ENCODE measurements at places on chromosomes 12 and 14. TPM values are rescaled to one million over a fixed set of nuclear protein-coding genes. Genes with fewer than 3 reads are reported as not detected.

DNA sequence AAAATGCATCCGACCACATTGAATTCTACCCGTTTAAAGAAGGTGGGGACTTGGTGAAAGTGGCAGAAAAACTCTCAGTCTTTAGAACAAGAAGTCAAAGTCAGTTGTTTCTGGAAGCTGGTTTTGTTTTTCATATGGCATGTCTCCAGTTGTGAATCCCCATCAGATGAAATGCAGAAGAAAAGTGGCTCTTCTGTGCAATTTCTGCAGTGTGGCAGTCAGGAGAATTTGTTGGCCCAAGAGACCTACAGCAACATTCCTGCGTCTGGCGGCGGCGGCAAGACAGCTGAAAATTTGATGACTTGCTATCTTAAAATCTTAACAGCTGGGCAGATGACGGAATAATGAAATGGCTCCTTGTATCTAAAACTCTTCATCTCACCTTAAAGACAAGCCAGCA is 201.5 kb downstream of the FOXN3 start:
- no peak for DNase-seq

- DNase-seq = no peak
Measured at GRCh38 chr12:6691473-6691872, 2.3 kb upstream of the ZNF384 start.

DNA sequence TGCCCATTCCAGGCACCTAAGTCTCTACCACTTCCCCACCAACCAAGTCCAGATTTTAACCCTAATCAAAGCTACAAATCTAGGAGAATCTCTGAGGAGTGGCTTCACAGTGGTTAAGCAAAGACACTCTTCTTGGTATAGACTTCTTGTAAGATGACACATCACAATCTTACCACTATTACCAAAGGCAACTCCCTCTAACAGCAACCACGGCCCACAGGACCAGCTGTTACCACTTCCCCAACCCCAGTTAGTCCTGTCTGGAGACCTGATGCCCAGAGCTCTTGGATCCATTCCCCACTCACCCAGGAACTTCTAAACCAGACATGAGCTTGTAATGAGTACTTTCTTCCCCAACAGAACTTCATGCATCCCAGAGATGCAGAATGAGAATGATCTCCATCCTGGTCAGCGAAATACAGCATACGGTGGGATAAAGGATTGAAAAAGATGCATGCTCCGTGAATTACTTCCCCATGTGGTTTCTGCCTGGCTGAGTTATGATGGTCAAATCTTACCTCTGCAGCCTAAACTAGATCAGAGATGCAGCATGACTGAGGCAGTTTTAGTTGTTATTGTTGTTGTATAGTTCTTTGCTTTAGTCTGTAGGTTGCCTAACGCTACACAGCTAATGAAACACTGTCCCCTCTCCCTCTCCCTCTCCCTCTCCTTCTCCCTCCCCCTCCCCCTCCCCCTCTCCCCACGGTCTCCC is 87.7 kb upstream of the FOXN3 start:
- DNase-seq = no peak

GRCh38 chr14:94321421-94322271 is 1.5 kb downstream of the SERPINA6 start:
- no peak for DNase-seq

DNA sequence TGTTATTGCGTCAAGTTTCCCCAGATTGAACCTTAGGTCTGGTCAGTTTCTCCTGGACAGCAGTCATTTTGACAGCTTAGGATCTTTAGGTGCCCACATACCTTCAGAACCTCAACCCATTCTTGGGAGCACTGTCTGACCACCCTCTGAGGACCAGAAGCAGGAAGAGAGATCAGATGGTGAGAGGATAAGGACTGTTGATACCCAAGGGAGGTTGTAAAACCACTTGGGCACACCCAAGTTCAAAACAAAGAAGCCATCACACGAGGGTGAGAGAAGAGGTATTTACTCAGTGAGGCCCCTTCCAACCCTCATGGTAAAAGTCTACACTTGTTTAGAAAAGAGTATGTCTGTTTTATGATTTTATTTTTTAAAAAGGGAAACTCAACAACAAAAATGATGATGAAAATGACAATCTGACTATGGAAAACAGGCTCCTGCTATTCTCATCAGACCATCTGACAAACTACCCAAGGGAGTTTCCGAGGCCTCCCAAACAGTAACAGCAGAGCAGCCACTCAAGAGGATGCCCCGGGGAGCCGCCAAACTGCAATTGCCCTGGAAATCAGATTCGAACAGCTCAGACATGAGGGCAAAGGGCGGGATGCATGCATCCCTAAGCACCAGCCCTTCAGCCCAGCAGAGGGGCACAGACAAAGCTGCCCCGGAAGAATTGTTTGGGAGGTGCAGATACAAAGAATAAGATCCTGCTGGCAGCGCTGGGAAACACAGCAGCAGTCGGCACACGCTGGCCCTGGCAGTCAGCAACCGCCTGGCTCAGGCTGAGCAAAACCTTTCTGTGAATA is 162.6 kb upstream of the PLEKHG7 start:
- DNase-seq = no peak

- no peak for DNase-seq
Measured at GRCh38 chr14:20415782-20416206, 2.5 kb upstream of the TEP1 start.

DNA sequence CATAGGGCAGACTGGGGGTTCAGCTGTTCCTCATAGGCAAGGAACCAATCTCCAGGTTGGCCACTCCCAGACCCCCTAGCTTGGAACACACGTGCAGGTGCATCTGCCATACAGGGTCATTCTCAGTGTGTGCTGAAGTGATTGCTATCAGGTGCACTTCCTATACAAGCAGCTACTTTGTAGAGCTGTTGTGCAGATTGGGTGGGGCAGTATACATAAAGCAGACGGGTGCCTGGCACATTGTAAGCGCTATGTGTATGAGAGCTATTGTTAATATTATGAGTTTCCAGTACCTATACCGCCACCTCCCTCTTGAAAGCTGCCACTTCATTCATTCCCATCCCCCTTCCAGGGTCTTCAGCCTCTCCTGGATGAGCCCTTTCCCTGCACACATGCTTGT is 17.3 kb downstream of the IRF2BPL start:
- no peak for DNase-seq

DNA sequence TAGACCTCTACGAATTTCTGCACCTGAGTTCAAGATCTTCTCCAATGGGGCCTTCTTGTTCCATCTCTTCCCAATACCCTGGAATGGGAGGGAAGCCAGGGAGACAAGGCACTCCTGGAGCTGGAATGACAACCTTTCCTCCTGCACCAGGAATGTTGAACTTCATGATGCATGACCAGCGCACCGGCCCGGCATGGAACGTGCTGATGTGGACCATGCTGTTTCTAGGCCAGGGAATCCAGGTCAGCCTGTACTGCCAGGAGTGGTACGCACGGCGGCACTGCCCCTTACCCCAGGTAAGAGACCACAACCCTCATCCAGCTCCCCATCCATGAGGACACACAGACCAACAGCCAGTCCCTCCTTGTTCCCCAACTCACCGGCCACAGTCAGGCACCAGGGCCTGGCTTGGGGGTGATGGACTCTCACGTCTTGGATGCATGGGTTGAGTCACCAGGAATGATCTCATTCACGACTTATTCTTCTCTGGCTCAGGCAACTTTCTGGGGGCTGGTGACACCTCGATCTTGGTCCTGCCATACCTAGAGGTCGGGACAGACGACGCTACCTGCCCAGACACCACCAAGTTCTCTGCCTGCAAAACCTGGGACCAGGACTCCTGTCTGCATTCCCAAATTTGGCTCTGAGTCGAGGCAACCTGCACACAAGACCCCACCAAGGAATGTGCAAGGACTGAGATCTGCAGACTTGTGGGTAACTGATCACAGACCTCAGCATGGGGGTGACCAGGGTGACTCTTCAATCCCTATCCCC is 20.5 kb downstream of the SOAT2 start:
- DNase-seq = no peak

GRCh38 chr14:23187925-23188324 is 4.5 kb upstream of the SLC7A8 start:
- DNase-seq = no peak

DNA sequence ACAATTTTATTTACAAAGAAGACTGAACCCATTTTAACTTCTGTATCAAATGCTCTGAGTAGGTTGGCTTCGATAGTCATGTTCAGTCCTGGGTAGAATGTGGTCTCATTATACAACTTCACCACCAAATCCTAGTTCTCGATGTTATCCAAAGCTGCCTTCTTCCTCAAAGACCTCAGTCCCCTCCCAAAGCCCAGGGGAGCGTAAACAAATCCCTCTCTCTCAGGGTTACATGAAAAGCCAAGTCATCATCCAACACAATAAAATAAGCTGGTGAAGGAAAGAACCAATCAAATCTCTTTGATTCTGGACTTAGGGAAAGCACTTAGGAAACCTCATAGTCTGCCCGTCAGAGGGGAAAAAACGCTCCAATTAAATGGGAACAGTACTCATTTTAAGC is 9.1 kb downstream of the PTCSC3 start:
- no peak for DNase-seq

GRCh38 chr12:71636704-71637115 is 26.9 kb downstream of the ZFC3H1 start:
- peak; percentile 39 for DNase-seq

GRCh38 chr12:32737715-32738114 is 18.0 kb downstream of the YARS2 start:
- DNase-seq = no peak

DNA sequence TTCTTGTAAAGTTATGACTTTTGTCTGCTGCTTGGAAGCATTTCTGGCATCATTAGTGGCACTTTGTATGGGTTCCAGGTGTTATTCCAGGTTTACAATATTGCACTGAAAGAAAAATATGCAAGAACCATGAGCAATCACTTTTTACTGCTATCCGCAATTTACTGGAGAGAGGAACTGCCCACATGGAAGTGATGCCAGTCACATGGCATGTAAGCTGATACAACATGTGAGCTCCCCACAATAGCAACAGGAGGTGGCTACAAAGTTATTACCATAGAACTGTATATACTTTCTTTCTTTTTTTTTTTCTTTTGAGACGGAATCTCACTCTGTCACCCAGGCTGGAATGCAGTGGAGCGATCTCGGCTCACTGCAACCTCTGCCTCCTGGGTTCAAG is 1012.1 kb downstream of the BCL11B start:
- no peak for DNase-seq

DNA sequence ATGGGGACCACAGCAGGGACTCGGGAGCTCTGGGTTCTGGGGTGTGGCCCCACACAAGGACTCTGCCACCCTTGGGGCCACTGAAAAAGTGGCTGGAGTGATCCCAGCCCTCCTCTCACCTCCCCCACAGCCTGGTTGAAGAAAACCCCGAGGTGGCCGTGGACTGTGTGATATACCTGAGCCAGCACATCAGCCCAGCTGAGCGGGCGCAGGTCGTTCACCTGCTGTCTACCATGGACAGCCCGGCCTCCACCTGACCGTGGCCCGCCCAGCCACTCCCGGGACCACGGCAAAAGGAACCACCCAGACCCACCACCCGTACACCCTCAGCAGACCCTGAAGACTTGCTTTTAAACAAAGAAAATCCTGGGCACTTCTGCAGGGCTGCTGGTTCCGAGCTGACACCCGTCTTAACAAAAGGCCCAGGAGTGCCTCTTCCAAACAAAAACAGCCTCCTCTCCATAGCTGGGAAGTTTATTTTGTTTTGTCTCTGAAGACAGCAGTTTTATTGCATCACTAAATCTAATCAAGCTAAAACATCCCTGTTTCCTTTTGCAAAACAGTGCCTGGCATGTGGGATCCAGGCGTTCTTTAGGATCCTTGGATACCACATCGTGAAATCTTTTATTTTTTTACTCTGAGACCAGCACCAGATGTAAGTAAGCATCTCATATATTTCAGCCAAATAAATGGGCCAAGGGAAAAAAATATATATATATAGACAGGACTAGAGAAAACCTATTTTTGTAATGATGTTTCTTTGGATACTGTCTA is 42.8 kb downstream of the FOXN4 start:
- no peak for DNase-seq

DNA sequence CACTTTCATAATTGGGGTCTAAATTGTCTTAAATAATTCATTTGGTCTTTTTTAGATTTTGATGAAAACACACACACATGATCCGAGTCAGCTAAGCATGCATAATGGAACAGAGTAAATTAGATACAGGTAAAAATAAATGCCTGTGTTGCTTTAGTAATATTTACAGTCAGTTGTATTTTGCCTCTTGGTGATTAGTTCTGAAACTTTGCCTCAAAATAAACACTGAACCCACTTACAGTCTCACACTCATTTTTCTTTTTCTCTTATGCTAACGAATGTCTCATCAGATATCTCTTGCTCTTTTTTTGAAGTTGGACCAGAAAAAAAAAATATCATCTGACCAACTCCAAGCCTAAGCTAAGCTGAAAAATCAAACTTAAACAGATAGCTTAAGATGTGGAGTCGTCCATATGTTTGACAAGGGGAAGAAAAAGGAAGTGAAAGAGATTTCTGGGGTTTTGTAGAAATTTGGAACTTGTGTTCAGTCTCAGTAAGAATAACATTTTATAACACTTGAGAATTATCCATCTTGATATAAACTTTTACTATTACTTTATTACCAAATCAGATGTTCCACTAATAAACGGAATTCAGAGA is 592.5 kb downstream of the RPL10L start:
- no peak for DNase-seq

DNA sequence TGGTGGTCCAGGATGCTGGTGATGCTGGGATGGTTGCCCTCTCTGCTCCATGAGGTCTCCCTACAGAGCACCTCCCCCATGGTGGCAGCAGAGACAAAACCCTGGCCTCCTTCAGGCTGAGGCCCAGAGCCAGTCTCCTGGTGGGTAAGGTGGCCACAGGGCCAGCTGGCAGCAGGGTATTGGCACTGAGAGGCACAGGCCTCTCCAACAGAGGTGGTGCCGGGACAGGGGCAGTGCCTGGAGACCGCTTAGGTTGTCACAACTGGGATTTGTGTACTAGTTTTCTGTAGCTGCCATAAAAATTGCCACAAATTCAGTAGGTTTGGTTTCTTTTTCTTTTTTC is 6.1 kb upstream of the MTA1 start:
- DNase-seq = no peak

CCND2 gene
- 181 TPM for total RNA-seq

LRRC9 gene
- not detected for total RNA-seq

CYP27B1 gene
- total RNA-seq = 1.1 TPM

RASSF3 gene
- total RNA-seq = 64.8 TPM

SOX5 gene
- 1.5 TPM for total RNA-seq

PPP1R1A gene
- 0.15 TPM for total RNA-seq

CLEC7A gene
- 0.41 TPM for total RNA-seq

GDF3 gene
- total RNA-seq = 0.53 TPM

CDH24 gene
- 11.9 TPM for total RNA-seq

DLGAP5 gene
- total RNA-seq = 8.9 TPM

ADAM21 gene
- 0.19 TPM for total RNA-seq

RIPK3 gene
- 2.6 TPM for total RNA-seq

MTERF2 gene
- total RNA-seq = 11.1 TPM

VCPKMT gene
- 3.0 TPM for total RNA-seq
